ENCODE measurements at places on chromosomes 4 and X.

- DNase-seq, result no peak
Measured at GRCh38 chr4:128661479-128661878, 148.0 kb upstream of the JADE1 start.

GRCh38 chrX:119816300-119816699 is 24.9 kb upstream of the RPL39 start:
- no peak for DNase-seq

DNA sequence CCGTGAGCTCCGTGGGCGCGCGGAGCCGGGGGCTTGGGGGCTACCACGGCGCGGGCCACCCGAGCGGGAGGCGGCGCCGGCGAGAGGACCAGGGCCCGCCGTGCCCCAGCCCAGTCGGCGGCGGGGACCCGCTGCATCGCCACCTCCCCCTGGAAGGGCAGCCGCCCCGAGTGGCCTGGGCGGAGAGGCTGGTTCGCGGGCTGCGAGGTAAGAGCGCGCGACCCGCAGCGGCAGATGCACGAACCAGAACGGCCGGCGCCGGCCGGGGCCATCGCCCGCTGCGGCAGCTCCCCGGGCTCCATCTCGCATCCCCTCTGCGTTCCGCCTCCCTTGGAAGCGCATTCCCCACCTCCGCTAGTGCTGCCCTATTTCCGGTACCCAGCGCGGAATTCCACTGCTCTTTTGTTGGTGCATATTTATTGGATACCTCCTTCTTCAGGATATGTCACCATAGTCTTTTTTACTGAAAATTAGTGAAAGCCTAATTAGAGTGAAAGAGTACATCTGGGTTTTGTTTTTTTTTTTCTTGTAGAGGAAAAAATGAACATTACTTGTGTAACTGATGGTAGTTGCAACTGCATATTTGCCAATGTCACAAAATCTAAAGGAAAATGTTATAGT is 797 bp downstream of the PKD2 start:
- DNase-seq, result no peak

DNA sequence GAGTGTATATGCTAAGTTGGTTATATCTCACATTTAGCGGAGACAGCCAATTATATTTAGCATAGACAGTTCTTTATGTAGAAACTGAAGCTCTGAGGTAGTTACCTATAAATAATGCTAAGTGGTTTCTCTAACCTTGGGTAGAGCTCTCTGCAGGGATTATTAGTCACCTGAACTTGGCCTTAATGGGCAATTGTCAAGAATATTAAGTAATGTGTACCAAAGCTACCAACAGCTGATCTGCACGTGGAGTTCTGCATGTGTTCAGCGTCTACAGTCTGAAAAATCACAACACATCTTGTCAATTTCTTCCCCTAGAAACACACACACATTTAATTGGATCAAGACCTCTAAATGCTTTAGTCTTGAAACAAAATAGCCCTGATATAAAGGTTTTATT is 740.6 kb upstream of the FAM241A start:
- DNase-seq, result no peak

DNA sequence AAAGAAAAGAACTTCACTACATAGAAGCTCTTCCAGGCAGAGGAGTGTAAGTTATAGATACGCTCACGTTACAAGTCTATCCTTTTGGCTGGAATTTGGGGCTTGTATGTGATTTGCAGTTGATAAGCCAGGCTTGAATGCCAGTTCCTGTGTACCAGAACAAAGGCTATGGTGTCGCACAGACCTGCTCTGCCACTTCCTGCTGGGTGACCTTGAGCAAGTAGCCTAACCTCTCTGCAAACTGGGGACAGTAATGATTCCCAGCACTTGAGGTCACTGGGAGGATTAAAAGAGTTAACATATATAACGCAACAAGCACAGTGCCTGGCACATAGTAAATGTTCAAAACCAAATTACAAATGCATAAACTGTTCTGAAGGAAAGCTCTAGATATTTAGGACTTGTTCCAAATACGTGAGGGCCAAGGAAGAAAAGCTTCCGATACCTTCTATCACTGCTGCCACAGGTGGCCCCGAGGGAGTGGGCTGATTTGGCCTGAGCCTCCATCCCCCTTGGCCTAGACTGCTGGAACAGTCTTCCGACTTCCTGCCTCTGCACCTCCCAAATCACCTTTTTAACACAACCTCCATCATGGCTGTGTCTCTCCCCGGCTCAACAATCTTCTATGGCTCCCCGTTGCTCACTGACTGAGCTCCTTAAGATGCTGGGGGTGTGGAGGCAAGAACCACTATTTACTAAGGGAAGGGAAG is 1.3 kb upstream of the SOWAHD start:
- DNase-seq, result no peak

- DNase-seq, result no peak
Measured at GRCh38 chr4:128684016-128684415, 125.5 kb upstream of the JADE1 start.

DNA sequence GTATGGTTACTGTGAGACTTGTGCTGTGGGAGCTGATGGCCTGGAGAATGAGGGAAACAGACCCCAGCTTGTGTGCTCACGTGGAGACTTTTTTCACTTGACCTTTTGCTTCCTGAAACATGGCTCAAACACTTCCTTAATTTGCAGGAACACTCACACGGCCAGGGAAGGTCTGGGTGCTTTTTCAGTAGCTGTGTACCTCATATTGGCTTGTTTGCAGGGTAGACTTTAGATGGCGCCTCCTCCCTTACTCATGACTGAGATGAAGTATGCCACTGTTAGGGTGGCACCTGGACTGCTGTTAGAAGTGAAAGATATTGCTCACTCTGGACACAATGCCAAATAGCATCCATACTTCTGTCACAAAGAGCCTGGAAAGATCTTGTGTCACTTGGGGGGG is 75.7 kb upstream of the WDR1 start:
- no peak for DNase-seq

All from stimulated activated CD8-positive, alpha-beta memory T cell treated with anti-CD3 and anti-CD28 coated beads, Interleukin-4, amount 100 ng/mL, for 1 hour (primary cell).